ENCODE measurements at places on chromosomes 6 and 20.

- no peak for DNase-seq
Observed at GRCh38 chr20:50887576-50887975, 43.7 kb downstream of the ADNP start.

GRCh38 chr6:112802144-112802543 lies 455.0 kb downstream of the RFPL4B start:
- DNase-seq: no peak

GRCh38 chr20:43448748-43449535 lies 8.8 kb upstream of the SRSF6 start:
- peak; percentile 57 for DNase-seq

- DNase-seq: no peak
Observed at GRCh38 chr6:127173156-127173940, 54.9 kb downstream of the RSPO3 start.

GRCh38 chr6:160945516-160946177 lies 45.9 kb upstream of the MAP3K4 start:
- no peak for DNase-seq

DNA sequence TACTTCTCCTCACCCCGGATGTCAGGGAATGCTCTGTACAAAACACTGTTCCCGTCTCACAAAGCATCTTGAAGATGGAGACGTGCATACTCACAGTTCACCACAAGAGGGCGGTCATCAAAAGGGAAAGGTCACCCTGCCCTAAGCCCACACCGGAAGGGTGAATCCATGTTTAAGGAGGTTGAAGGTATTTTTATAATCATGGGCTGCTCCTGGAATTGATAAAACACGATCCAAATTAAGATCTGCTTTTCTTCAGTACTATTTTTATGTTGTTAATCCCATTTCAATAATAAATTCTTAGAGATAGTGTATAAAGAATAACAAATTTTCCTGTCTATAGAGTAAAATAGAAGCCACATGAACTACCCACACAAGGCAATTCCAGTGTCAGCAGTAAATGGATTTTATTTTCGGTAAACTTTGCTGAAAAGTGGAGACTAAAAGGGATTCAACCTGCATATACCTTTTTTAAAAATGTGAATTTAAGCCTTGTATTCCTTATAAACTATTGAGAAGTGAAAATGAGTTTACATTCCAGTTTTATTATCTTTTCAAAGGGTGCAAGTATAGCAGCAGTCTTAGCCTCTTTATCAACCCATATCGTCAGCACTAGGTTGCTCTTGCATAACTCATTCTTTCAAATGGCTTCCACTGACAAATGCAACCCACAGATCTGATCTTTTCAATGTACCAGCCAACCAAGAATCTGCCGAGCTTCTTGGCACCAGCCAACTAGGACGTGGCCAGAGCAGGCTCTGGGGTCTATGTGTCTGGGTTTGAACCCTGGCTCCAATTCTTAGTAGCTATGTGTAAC lies 79.7 kb upstream of the MBOAT1 start:
- peak; percentile 80 for DNase-seq

GRCh38 chr6:45835721-45836437 lies 179.8 kb downstream of the CLIC5 start:
- DNase-seq: peak; percentile 75

DNA sequence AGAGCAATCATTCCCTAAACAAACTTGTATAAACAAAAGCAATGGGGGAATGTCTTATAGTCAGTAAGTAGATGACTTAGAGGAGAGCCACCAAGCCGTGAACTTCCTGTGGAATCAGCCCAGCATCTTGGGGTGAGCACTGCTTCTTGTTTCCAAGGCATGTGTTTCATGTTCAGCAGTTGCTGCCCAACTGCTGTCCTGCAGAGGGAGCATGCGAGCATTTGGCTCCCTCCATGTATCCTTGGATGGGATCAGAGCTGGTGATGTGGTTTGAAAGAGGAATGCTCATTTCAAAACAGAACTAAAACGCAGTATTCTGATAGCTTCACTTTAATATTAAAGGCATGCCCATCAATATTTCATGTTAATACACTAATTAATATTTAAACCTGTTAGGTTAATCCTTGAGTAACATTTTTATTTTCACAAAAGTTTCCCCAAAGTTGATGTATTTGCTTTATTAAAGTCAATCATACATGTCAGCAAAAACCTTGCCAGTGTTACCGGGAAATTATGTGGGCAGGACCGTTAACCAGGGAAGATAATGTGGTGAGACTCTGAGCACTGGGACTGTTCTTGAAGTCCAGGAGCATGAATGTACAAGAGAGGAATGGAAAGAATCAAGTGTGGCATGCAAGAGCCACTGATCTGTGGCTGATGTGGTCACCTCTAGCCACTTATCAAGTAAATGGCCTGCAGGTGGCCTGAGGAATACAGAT lies 172.1 kb upstream of the GGTLC1 start:
- peak; percentile 19 for DNase-seq

GRCh38 chr6:37160922-37161778 lies 8.8 kb upstream of the PIM1 start:
- no peak for DNase-seq

- peak; percentile 82 for DNase-seq
Observed at GRCh38 chr20:63979557-63980316, at the start of gene SAMD10. TSS of gene SAMD10 (minus strand) at chr20:63979642. CDS start at chr20:63979467, 175 bp downstream.

GRCh38 chr6:121435444-121436069 lies at the start of gene GJA1:
TSS of gene GJA1 (plus strand) at chr6:121435646. CDS start at chr6:121446848, 11,202 bp downstream.
- no peak for DNase-seq

DNA sequence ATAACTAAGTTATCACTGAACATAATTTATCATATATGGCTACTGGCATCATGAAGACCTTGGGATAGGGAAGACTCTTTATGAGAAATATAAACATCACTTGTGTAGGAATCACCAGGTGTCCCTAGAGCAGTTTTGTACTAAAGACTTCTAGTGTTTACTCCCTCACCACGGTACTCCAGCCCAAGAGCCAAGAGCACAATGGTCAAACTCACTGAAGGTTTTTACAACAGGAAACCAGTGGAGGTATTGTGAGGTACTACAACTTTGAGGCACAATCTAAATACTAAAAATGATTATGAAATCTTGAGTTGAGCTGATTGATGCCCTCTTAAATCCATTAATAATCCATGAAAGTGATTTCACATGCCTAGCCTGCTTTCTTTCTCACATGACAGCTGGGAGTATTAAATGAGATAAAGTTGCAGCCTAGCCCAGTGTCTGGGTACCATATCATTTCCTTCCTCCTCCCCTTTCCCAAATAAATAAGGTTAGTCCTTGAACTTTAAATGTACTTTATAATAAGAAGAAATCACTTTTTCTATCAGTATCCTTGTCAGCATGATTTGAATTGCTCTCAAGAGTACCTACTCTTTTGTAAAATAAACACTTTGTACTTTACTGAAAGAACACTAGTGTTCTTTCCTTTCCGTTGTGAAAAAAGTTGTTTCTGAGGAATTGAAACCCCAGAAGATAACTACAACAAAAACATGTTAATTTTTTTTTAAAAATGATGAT lies 26.5 kb downstream of the GLO1 start:
- DNase-seq: no peak

Data from activated CD4-positive, alpha-beta T cell treated with anti-CD3 and anti-CD28 coated beads, Interleukin-10, Interleukin-2, amounts not matched to agents 100 ng/mL and 50 ng/mL, durations not matched to agents 16 hours and 8 hours (primary cell).